Ovary (tissue), 10 donors: ENCODE measurements at places on chromosomes 1 and 21. TPM values are rescaled to one million over a fixed set of nuclear protein-coding genes. Genes with fewer than 3 reads are reported as not detected.

- H3K4me1 ChIP-seq, result no peaks in the 10 kb centered on the region
- no peak overlapping the region for H3K4me3 ChIP-seq
- no peaks in the 10 kb centered on the region for H3K36me3 ChIP-seq
- H3K27me3 ChIP-seq, result no peaks in the 10 kb centered on the region
- DNase-seq, result no peak
Measured at GRCh38 chr1:36622741-36623648, 140.3 kb upstream of the CSF3R start.

DNA sequence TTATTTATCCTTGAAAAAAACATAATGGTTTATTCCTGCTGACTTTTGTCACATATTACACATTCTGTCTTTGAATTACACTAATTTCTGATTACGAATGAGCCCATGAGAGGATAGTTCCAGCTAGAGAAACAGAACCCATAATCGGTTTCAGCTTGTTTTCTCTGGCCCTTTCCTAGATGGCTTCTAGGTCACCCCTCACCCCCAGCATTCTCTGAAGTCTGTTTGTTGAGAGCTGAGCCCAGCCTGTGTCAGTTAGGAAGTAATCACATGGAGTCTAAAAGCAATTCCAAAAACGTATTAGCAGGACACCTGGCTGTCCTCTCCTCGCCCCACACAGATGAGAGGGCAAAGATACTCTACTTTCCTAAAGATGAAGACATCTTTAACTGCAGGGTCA lies 48.9 kb downstream of the KIAA1614 start:
- peaks cover 7% of the 10 kb centered on the region for H3K4me1 ChIP-seq
- DNase-seq, result no peak
- no peak overlapping the region for H3K27ac ChIP-seq
- H3K27me3 ChIP-seq, result no peaks in the 10 kb centered on the region
- no peak overlapping the region for H3K4me3 ChIP-seq
- H3K36me3 ChIP-seq, result no peaks in the 10 kb centered on the region

DNA sequence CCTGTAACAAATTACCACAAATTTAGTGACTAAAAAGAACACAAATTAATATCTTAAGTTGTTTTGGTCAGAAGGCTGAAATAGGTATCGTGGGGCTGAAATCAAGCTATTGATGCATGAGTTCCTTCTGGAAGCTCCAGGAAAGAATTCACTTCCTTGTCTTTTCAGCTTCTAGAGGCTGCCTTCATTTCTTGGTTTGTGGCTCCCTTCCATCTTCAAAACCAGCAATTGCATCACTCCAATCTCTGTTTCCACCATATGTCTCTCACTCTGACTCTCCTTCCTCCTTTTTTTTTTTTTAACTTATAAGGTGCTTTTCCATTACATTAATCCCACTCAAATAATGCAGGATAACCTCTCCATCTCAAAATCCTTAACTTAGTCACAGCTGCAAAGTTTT lies 78.4 kb downstream of the OLFM3 start:
- H3K36me3 ChIP-seq, result no peaks in the 10 kb centered on the region
- H3K27ac ChIP-seq, result no peak overlapping the region
- H3K4me3 ChIP-seq, result no peak overlapping the region

ROR1 gene
- 8.7 TPM for total RNA-seq
